ENCODE measurements at places on chromosomes 5 and 9.
A peak's percentile ranks its signal among the peaks of the same experiment; 100 is the strongest.

DNA sequence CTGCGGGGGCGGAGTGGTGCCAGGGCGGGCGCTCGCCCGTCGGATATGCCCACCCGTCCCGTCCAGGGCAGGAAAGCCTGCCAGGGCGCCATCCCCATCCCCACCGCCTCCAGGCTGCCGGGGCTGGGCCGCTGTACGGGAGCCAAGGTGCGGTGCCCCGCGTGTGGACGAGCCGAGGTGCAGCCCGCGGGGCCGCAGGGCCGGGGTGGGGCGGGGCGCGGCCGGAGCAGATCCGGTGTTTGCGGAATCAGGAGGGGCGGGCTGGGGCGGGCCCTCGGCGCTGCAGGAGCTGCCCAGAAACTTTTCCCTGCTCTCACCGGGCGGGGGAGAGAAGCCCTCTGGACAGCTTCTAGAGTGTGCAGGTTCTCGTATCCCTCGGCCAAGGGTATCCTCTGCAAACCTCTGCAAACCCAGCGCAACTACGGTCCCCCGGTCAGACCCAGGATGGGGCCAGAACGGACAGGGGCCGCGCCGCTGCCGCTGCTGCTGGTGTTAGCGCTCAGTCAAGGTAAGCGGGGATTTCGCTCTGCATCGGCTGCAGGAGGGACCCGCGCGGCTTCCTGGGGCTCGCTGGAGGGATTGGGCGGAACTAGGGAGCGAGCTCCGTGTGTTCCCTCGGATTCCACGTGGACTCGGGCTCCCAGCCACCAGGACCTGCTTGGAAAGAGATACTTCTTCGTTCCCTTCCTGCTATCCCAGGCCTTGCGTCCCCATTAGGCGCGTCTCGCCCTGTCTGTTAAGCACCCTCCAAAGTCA is at the start of gene ITGA2:
Gene ITGA2, plus strand, starts transcription at position 328 of the 756 bp plus-strand sequence. Its CDS starts 117 bp downstream, at position 445.
- DNase-seq, result peak; percentile 73

DNA sequence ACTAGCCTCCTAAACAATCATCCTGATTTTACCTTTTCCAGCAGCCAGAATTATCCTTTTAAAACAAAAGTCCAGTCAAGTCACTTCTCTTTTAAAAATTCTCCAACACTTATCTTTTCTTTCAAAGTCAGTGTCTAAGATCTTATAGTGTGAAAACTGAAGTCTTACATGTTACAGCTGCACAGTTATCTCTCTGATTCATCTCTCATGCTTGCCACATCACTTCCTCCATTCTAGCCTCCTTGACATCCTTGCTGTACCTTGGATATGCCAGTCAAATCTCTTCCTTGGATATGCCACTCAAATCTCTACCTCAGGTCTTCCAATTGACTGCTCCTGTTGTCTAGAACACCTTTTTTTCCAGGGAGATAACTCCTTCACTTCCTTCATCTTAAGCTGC is 361.7 kb upstream of the FTMT start:
- no peak for DNase-seq

DNA sequence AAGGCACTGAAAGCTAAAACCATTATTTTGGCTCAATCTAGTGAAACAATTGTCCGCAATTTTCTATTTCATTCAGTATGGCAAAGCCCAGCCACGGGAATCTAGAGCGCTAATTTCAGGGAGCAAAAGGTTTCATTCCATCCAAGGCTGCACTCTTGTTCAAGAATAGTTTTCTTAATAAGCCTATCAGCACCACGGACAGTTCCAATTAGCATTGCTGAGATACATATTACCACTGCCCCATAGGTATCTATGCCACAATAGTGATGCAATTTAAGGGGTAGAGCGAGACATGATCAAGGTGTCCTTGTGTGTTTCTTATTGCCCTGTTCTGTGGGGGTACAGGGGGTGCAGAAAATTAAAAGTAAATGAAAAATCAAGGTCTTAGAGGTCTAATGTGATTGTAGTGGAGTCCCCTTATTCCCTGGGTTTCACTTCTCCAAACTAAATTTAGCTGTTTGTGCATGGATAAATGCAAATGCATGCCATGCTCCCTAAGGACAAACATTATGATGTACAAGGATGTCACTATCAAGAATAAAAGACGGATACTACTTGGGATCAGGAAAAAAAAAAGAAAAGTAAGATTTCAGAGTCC is 45.5 kb downstream of the SPOCK1 start:
- no peak for DNase-seq

GRCh38 chr9:5578698-5579085 is 50.2 kb upstream of the RIC1 start:
- DNase-seq, result no peak

DNA sequence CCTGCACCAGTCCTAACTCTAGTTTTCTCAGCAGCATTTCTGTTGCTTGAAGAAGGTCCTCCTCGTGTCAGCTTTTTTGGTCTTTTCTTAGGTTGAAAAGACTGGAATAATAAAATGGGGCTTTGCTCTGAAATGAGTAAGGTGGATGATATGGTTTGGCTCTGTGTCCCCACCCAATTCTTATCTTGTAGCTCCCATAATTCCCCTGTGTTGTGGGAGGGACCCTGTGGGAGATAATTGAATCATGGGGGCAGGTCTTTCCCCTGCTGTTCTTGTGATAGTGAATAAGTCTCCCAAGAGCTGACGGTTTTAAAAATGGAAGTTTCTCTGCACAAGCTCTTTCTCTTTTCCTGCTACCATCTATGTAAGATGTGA is 53.6 kb downstream of the LIX1 start:
- DNase-seq, result no peak

DNA sequence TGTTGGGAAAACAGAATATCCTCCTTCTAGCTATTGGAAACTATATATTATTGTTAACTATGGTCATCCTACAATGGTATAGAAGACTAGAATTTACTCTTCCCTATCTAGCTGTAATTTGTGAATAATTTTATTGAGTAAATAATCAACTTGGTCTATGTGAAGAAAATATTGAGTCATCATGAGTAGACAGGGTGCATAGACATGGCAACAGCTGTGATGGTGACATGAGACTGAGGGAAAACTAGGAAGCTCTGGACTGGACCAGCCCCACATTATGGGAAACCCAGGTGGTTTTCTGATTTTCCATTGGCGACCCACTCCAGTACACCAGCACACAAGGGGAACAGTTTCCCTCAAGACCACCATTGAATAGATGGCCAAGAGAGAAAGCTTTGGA is 95.0 kb downstream of the APBA1 start:
- DNase-seq, result no peak

DNA sequence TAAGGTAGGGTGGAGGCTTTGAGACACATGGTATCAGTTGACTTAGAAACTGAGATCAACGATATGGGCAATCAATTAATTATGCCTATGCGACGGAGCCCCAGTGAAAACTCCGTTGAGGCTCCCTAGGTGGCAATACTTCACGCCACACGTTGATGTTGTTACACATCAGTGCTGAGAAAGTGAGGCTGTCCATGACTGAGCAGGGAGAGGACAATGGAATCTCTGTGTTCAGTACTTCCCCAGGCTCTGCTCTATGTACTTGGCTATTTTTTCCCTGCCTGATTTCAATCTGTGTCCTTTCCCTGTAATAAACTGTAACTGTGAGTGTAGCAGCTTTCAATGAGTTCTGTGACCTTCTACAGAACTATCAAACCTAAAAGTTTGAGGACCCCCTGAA is 211.7 kb downstream of the SNCAIP start:
- no peak for DNase-seq

- no peak for DNase-seq
Observed at GRCh38 chr5:120942596-120943350, 478.7 kb downstream of the PRR16 start.

DNA sequence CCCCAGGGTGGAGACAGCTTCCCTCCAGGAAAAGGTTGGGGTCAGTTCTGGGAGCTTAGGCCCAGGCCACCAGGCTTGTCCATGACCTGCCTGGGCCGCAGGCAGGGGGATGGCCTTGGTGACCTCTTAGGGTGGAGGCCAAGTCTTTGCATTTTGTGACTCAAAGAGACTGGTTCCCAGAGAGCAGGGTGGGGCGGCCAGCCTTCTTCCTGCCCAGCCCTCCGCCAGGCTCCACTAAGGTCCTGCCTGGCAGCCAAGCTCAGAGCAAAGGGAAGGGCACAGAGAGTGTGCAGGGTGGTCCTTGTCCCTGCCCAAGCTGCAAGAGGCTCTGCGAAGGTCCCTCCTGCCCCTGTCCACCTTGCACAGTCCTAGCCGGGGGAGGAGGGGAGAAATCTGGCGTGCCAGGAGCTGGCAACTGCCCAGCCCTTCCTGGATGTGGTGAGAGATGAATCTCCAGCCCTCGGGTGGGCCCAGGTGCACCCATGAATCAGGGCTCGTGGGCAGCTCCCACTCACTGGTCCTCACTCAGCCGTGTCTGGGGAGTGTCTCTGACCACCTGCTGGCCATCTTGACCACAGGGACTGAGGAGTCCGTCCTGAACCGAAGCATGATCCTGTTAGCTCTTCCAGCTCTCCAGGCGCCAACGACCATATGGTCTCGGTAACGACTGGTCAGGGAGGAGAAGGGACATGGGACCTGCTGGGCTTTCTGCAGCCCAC is 2.3 kb upstream of the PTGDS start:
- DNase-seq, result no peak

- no peak for DNase-seq
Observed at GRCh38 chr5:159343295-159344094, 13.2 kb upstream of the IL12B start.

DNA sequence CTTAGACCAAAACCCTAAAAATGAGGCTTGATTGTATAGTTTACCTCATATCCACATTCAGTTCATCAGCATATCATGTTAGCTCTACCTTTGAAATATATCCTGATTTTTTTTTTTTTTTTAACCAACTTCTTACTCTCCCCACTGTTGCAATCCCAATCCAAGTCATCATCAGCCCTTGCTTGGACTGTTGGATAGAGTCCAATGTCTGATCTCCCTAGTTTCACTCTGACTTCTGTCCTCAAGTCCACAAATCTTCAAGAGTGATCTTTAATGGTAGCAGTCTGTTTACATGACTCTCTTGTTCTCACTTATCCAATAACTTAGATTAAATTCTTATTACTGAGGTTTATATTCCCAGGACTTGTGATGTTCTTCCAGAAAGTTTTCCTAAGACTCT is 30.8 kb downstream of the NAA35 start:
- DNase-seq, result no peak

DNA sequence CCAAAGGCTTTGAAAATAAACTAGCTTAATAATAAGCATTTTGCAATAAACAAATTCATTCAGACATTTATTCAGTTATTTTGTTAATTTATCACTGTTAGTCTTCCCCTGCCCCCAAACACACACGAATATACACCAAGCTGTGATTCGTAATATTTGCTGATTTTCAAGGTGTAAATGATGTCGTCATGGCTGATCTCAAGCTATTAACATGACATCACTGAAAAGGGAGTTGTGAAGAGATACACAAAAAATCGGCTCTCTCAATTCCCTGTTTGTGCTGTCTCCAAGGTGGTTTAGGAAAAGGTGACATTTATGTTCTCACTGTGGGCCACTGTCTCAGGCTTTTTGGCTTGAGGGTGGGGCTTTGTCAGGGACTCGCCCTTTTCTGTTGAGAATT is 413.3 kb downstream of the CDH9 start:
- no peak for DNase-seq

- no peak for DNase-seq
Observed at GRCh38 chr5:157689942-157690689, 18.8 kb downstream of the C5orf52 start.

DNA sequence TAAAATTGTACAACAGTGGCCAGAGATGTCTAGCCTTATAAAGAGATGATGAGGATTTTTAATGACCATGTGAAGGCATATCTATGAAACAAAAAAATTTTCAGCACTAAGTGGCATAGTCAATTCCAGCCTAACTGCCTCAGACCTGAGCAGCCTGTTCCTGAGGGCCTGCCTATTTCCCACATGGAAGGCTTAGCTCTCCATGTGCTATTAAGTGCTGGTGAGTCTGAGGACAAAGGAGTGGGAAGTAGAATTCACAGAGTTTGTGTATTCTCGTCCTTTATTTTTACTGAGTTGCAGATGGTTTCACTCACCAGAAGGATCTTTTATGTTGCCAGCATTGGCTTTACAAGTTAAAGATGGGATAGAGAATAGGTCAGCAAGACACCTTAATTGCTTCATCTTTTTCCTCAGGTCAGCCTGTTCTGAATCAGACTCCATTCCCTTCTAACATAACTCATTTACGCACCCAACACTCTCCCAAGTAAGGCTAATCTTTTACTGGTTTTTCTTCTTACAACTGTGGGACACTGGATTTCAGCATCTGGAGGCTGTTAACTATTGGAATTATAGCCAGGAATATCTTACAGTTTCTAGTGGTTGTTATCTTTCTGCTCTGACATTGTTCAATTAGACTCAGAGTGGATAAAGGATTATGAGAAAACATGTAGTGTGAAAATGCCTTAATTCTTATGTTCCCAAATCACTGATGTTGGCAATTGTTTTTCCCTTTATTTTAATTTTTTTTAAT is 76.8 kb downstream of the ISOC1 start:
- DNase-seq, result no peak

DNA sequence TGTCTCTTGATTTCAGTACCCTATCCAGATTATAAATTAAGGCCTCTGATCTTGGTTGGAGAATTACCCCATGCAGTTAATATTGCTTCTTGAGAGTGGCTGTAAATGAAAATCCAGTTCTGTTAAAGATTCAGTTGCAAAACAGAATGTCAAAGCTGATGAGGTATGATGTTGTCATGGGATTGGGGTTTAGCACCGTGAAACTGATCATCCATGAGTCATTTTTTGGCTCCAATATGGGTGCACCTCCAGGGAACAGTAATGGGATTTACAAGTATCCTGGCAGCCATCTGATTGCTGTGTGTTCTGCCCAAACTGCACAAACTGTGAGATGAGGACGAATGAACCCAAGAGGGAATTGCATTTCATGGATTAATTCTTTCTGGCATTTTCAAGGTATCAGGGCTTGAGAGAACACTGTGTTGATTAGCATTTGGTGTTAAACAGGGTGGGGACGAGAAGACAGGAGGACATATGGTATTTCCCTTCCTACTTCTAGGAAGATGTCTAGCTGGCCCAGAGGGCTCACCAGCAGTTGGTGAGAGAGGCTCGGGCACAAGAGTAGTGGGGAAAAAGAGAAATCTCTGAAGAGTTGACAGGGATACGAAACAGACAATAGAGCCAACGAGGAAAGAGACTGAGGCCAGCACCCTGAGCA is 214.7 kb downstream of the GAS1 start:
- no peak for DNase-seq

GRCh38 chr5:146770546-146770945 is 108.0 kb downstream of the PPP2R2B start:
- no peak for DNase-seq

Data from ecto neural progenitor cell (in vitro differentiated cells).